ENCODE measurements at places on chromosomes 1 and 21.
A peak's percentile ranks its signal among the peaks of the same experiment; 100 is the strongest.

- peak; percentile 10 for DNase-seq
Observed at GRCh38 chr1:107076841-107077240, 20.4 kb downstream of the PRMT6 start.

- no peak for DNase-seq
Observed at GRCh38 chr1:234302354-234302962, 70.8 kb upstream of the COA6 start.

DNA sequence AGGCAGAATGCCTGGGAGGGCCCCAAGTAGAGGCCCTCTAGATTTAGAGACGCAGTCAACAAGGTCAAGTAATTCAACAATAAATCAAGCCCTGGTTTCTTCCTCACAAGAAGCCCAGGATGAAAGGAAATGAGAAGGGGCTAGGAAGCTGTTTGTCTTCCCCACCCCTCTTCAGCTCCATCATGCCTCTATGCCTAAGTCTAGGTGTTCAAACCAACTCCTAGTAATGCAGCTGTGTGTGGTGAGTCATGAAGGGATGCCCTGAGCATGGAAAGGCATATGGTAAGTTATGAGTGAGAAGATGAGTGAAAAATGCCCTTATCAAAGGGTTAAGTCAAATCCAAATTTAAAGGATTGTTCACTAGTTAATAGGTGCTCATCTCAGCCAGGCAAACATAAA is 339.5 kb downstream of the KCNH1 start:
- DNase-seq: no peak

DNA sequence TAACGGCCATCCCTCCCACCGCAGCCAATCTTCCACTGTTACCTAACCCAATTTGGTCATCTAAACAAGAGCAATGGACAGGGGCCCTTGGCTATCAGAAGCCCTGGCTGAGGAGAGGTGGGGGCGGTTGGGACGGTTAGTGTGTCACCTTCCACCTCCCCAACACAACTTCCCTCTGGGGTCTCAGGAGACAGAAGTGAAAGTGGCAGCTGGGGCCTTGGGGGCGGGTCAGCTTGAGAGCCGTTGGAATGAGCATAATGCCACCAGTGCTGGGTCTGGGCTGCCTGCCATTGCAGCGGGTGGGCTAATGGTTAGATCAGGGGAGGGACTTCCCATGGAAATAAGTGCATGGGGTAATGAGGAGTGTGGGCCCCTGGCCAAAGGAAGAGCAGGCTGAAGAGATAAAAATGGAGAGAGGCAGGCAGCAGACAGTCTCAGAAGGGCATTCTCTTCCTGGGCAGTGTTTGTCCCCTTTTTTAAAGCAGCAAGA is 7.9 kb downstream of the MEF2D start:
- no peak for DNase-seq

- DNase-seq: peak; percentile 48
Observed at GRCh38 chr1:42334240-42335049, 590 bp downstream of the FOXJ3 start.

DNA sequence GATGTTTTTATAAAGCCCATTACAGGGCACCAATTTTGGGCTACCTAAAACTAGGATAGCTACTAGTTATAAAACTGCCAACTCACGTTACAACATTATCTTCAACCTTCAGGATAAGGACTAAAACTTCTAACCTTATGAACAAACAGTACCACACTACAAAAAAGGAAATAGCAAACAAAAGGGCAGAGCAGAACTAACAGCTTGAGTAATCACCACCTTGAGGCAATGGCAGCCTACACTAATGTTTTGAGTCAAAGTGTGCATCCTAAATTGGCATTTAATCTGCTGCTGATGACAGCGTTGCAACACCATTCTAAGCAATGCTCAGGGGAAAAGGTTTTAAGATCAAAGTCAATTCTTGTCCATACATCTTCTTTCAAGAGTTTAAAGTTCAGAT is 27.2 kb downstream of the PTP4A2 start:
- DNase-seq: no peak

GRCh38 chr1:195243492-195243891 is 1364.7 kb downstream of the KCNT2 start:
- no peak for DNase-seq

GRCh38 chr1:119829625-119830024 is 18.4 kb upstream of the REG4 start:
- DNase-seq: no peak

DNA sequence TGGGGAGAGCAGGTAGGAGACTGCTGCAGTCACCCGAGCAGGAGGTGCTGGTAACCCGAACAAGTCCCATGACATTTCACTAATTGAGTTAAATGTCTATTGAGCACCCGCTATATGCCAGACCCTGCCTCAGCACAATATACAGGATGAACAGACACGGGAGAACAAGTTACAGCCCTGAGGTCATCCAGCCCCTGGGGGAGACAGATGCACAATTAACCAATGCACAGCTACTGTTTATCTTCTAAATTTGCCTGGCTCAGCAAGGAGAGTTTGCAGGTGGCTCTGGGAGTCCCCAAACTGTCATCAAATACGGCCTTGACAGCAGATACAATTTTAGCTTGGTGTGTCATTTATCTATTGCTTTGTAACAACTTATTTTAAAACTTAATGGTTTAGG is 18.1 kb downstream of the CITED4 start:
- no peak for DNase-seq

GRCh38 chr1:232454227-232454886 is 175.6 kb downstream of the SIPA1L2 start:
- DNase-seq: no peak

DNA sequence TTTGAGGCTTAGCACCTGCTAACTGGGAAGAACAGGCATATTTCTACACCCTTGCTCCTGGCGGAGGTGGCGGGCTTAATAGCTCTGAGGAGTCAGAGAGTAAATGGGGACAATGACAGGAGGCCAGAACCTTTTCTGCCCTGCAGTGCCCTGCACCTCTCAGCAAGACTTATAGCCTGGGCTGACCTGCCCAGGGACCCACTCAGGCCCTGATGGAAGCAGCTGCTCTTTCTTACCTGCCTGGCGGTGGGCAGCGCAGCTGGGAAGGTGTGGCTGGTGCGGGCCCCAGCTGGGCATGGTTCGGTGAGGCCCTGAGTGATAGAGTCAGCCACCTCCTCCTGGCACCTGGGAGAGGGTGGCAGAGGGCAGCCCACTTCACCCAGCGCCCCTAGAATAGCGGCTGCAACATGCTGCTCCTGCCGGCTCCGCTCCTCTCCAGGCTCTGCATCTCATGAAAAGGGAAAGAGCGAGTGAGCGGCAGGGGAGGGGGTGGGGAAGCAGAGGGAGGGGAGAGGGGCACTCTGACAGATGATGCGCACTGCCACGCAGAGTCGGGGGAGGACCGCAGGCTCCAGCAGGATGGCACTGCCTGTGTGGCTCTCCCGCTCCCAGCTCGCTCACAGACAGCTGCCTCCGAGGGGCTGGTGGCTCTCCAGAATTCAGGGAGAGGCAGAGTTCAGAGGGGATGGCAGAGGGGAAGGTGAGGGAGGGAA is at the start of gene RGS8:
RGS8 (minus strand) TSS at position 472 of the 713 bp plus-strand sequence. CDS start 14,938 bp downstream, outside the sequence.
- DNase-seq: no peak

DNA sequence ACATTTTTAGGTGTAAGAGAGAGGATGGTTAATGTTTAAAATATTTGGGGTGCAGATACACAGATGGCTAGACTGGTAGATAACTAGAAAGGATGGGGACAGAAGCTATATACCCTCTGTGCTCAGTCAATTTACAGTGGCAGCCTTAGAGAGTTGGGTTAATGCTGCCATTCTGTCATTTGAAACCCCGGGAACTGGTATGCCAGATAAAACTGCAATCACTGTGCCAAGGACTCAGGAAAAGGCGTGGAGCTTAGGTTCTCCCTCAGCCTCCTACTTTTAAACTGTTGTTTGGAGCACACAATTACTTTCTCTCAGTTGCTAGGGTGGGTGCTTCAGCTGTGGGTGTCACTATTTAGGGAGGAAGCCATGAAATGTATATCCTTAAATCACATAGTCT is 90.0 kb upstream of the HNRNPU start:
- DNase-seq: no peak

DNA sequence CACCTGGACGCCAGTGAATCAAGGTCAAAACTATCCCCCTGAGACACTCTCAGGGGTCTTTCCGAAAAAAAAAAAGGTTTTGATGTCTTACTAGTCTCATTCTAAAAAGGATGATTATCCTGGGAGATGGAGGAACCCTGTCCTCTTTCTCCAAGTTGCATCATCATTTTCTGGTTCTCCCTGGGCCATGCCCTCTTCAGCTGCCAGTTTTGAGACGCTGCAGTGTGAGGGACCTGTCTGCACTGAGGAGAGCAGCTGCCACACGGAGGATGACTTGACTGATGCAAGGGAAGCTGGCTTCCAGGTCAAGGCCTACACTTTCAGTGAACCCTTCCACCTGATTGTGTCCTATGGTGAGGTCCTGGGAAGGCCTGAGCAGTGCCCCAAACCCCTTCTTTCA is 3.5 kb downstream of the FCRLA start:
- DNase-seq: no peak

DNA sequence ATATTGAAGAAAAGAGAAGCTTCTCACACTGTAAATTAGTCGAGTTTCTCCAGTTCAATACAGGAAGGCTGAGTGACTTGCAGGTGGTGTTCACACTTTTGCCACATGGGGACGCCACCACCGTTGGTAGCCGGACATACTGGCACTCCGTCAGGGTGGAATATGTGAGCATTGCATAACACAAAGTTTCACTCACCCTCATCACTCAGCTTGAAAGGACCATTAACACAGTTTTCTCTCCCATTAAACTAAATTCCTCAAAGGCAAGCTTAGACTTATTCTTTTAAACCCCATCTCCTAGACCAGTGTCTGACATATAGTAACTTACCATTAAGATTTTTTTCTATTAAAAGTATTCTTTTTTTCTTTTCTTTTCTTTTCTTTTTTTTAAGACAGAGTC is 105.3 kb upstream of the SERBP1 start:
- DNase-seq: peak; percentile 76

DNA sequence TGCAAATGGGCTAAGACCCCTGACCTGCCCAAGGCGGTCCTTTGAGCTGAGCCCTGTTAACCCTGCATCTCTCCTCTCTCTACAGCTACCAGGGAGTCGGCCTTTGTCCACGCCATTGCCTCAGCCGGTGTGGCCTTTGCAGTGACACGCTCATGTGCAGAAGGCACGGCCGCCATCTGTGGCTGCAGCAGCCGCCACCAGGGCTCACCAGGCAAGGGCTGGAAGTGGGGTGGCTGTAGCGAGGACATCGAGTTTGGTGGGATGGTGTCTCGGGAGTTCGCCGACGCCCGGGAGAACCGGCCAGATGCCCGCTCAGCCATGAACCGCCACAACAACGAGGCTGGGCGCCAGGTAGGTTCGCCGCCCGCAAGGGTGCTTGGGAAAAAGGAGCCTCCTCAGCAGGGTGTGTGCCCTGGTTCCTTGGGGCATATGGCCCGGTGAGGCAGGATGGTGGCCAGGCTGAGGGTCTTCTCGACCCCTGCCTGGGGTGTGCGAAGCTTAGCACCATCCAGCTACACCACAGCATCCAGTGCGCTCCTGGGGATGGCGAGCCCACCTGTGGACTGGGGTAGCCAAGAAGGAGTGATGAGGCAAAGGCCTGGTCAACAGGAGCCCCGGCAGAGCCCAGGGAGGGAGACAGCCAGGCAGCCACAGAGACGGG is 31.8 kb upstream of the ARF1 start:
- DNase-seq: no peak

GRCh38 chr1:152001631-152002584 is 8.2 kb upstream of the S100A10 start:
- DNase-seq: peak; percentile 92

DNA sequence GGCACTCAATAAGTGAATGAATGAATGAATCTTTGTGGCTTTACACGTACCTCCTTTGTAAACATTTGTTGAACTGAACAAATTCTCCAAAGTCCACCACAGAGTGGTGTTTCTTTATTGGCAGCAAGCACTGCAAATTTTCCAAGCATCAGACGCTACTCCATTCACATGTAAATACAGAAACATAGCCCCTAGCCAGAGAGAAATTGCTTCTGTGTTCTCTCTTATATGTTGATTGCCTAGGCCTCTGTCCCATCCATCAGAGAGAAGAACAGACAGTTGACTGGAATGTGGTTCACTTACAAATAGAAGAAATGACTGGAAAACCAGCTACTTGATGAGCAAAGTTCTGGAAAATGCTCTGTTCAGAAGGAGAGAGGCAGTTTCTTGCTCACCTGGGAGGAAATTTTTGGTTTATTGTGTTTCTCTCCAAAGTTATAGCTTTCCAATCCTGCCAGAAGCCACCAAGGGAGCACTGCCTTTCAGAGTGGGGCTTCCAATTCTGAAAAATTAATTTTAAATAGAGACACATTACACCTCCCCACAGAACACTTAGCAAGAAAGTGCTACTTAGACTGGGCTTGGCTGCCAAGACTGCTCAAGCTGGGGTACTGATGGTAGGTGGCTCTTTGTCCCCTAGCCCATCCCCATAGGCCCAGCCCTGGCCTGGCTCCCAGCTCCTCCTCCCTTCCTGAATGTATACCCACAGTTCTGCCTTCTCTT is 18.1 kb upstream of the KIRREL1 start:
- DNase-seq: no peak

- no peak for DNase-seq
Observed at GRCh38 chr1:157678721-157679120, 21.8 kb downstream of the FCRL3 start.

- DNase-seq: no peak
Observed at GRCh38 chr21:45326169-45326851, 38.6 kb upstream of the POFUT2 start.

GRCh38 chr1:167555971-167556714 is 2.6 kb upstream of the CREG1 start:
- peak; percentile 72 for DNase-seq

- no peak for DNase-seq
Observed at GRCh38 chr1:232252546-232253118, 377.3 kb downstream of the SIPA1L2 start.

- DNase-seq: peak; percentile 93
Observed at GRCh38 chr1:16155537-16156410, at the start of gene EPHA2. TSS of gene EPHA2 (minus strand) at chr1:16156069. CDS start at chr1:16155932, 137 bp downstream.

- DNase-seq: peak; percentile 22
Observed at GRCh38 chr1:214349781-214350180, 68.8 kb downstream of the SMYD2 start.

DNA sequence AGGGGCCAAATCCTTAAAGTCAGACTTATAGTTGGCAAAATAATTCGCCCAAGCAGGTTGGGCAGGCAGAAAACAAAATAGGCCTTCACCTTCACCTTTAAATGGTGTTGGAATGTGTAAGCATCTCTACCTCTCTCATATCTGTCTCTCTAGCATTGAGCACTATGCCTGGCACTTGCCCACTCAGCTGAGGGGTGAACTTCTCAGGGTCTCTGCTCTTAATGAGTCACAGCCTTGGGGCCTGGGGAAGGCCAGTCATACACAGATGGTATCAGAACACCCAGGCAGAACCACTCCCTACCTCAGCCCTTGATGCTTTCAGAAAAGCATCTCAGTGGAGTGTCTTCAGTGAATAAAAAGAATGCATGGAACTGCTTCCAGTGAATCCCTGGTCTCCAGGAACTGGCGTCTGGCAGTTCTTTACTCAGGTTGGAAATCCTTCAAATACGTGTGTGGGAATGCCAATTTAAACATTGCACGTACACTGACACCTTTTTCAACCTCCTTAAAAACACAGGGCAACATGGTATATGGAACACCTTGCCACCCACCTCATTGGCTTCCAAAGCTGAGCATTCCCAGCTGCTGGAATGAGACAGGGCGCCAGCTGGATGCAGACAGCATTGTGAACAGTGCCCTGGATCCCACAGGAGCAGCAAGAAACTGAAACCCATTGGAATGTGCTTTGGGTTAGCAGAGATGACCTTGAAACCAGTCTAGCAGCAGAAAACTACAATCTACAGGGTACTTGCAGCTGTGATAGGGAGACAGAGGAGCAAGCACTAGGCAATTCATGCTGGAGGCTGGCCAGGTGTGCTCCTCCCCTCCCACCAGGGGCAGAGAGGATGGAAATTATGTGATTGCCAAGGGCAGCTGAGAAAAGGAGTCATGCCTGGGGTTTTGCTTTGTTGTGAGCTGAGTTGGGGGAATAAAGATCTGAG is 30.0 kb downstream of the ZNF697 start:
- no peak for DNase-seq

All from ACHN (cell line).